ENCODE measurements at places on chromosomes 7 and 10. TPM values are rescaled to one million over a fixed set of nuclear protein-coding genes. Genes with fewer than 3 reads are reported as not detected.

The UTF1 gene
- total RNA-seq, result not detected

The AKR1E2 gene
- not detected for total RNA-seq

The HABP2 gene
- total RNA-seq, result not detected

The STK31 gene
- total RNA-seq, result not detected

The CNNM1 gene
- total RNA-seq, result not detected

The OR6V1 gene
- total RNA-seq, result not detected

The TMEM176A gene
- total RNA-seq, result not detected

The TCERG1L gene
- not detected for total RNA-seq

The HDAC9 gene
- total RNA-seq, result 68.2 TPM

All from OCI-LY7 (cell line).